Progenitor cell of endocrine pancreas (in vitro differentiated cells): ENCODE measurements at places on chromosomes 5 and 9. TPM values are rescaled to one million over a fixed set of nuclear protein-coding genes. Genes with fewer than 3 reads are reported as not detected.

DNA sequence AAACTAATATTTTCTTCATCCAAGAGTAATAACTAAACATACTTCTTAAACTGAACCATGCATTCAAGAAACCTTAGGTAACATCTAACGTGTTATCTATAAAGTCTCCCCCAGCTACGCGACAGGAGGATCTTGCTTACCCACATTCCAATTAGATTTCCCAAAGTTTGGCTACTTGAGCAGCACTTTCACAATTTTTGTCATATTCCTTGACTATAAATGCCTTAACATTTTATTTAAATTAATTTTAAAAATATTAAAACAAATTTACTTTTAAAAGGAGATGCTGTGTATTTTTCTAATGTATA is 25.3 kb upstream of the IFNE start:
- no peak for DNase-seq

DNA sequence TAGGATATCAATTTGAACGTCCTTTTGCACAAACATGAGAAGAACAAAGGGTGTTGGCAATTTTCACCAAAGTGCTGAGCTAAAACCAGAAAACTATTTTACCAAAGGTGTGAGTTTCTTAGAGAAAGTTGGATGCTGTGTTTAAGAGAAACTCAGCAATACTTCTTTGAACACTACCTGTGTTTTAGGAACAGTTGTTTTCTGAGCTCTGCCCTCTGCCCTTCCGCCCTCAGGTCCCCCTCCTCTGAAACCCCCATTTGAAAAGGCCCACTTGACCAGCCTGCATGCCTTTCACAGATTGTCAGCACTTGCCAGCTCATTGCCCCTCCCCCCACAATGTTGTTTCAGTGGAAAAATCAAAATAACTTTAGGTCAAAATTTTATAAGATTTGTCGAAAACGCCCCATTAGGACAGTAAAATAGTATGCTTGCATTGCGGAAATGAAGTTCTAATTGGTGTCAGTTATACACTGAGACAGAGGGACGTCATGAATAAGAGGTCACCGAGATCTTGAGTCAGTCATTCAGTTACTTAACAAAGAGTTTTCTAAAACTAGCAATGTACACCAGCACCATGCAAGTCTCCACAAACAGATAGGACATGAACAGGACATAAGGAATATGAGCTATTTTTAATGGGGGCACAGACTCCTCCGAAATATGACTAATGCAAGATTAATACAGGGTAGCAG is 61.9 kb upstream of the IL7R start:
- no peak for DNase-seq

DNA sequence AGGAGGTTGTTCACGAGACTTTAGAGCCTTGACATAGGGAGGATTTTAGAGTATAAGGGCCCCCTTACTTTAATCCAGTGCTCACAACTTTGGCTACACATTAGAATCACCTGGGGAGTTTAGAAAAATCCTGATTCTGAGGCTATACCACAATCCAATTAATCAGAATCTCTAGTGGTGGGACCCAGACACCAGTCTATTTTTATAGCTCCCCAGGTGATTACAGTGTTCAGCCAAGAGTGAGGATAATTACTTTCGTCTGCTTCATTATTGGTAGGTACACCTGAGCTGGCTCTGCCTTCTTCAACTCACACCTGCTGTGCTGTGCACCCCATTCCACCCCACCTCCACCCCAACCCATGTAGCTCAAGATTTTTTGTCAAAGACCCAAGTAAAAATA is 141.3 kb upstream of the EPB41L4A start:
- DNase-seq = no peak

- DNase-seq = no peak
Observed at GRCh38 chr5:96753848-96754247, 53.9 kb downstream of the ERAP1 start.

DNA sequence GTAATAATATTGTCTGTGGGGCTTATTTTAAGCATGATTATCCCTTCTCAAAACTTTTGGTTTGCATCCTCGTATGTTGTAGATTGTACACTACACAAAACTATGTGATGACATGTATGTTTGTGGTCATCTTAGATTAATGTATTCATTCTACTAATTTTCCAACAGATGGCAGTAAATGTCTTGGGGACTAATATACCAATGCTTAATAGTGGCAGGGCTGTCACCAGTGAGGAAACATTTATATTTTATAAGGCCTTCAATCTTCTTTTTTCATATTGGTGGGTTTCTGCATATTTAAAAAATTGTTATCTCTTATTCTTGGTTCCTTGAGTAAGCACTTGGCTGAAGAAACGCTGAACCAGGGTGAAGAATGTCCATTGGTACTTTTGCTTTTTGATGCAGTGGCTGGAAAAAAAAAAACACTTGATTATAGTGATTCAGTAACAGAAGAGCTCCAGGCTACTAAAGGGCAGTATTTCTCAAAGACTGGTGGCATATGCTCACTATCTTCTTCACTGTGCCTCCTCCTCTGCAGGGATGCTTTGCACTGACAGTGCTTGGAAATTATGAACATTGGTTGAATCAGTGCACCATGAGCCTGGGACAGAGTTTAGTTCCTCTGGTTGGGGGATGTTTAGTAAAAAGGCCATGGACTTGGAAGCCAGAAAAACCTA is 530.3 kb downstream of the RASEF start:
- no peak for DNase-seq

DNA sequence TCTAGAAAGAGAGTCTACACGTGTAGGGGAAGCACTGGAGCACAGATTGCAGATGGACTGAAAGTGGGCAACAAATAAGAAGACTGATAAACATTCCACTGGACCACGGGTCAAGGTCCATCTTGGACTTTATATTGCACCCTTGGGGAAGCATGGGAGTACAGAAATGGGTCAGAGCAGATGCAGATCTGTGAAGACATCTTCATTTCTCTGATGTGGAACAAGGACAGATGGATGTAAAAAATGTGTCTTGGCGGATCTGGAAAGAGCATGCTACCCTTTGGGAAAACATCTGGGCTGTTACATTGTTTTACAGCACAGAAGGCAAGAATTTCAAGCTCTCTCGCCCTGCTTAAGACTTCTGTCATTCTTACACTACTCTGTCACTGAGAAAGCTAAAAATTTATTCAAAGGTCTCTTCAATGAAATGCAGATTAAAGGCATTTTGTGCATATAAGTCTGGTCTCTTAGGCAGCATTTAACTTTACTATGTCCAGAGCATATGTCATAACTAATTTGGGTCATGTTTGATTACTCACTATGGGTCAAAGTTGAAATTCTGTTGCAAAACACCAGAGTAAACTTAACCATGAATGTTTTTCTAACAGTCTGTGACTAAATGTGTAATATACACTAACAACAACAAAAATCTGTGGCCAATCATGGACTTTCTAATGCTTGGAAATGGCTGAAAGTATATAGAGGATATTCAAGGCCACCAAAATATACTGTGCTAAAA is 756.4 kb upstream of the DMAC1 start:
- DNase-seq = no peak

GRCh38 chr5:39218482-39219402 is 621 bp downstream of the FYB1 start:
- no peak for DNase-seq

Gene PALM2AKAP2
- total RNA-seq = 0.51 and 0.74 TPM in 2 replicates

Gene PCAT7
- total RNA-seq = 12.6 and 13.1 TPM in 2 replicates

Gene NTMT1
- total RNA-seq = 25.9 and 26.8 TPM in 2 replicates
